ENCODE measurements at places on chromosomes 11 and 22.

GRCh38 chr11:125407046-125407445, 89.0 kb downstream of the FEZ1 start:
- no peak for DNase-seq

GRCh38 chr22:49362211-49362839, 465.3 kb downstream of the BRD1 start:
- no peak for DNase-seq

DNA sequence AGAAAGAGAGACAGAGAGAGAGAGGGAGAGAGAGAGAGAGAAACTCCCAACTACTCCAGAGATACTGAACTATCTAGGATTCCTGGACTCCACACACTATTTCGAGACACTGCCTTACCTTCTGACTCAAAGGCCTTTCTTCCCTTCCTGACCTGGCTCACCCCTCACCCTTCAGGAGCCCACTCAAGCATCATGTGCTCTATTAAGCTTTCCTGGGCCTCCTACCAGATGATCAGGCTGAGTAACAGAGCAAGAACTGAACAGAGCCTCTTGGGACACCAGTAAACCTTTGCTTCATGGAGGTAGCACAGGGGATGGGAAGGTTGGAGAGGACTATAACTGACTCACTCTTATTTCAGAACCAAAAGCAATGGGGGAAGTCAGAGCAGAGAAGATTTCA, 31.4 kb downstream of the PLEKHA7 start:
- no peak for DNase-seq

DNA sequence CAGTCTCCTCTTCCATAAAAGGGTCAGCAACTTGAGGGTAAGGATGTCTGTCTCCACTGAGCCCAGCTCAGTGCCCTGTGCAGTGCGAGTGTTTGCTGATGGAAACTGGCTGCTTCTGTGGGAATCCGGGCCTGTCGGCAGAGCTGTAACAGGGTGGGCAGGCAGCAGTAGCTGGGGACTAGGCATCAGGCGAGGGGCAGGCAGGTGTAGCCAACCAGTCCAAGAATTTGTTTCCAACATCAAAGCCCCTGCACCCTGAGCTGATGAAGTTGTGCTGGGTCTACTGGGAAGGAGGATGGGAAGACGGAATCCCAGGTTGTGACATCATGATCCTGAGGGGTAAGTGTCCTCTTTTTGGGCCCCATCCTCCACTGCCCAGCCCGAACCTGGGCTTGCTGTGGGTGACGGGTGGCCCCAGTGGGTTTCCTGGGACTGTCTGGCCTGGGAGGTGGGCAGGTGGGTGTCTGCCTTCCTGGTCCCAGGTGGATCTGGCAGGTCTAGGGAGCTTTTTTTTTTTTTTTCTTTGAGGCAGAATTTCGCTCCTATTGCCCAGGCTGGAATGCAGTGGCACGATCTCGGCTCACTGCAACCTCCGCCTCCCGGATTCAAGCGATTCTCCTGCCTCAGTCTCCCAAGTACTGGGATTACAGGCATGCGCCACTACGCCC, 11.0 kb downstream of the SLC29A2 start:
- no peak for DNase-seq

- peak; percentile 52 for DNase-seq
These were observed 19.1 kb downstream of the IRAG1 start for GRCh38 chr11:10674440-10674855.

DNA sequence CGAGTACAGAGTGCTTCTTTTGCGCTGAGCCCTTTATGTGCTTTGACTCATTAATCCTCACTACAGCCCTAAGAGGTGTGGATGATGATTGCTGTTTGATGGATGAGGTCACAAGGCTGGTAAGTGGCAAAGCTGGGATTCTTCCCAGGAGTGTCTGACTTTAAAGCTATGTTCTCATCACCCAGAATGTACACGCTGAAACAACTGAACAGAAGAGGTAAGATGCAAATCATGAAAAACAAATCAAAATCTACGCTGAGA, 37.7 kb upstream of the CREB3L1 start:
- peak; percentile 75 for DNase-seq

DNA sequence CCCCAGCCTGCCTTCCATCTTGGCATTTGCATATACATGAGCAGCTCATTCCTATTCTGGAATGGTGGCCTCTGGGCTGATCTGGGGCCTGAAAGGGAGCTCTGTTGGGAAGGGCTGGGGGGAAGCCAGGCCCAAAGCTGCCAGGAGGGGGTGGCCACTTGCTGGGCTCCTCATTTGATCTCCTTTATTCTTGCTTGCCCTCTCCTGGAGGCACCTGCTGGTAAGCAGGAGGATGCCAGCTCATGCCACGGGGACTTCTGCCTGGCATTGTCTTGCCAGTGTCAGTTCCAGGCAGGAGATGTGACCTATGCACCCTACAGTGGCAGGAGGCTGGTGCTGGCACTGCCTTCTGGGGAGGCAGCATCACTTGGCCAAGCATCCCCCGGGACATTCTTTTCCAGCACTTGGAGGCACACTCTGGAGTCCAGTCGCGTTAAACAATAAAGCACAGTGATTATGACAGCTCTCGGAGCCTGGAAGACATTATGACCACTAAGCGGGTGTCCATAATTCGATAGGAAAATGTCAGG, 128.3 kb downstream of the NTM start:
- DNase-seq, result no peak

DNA sequence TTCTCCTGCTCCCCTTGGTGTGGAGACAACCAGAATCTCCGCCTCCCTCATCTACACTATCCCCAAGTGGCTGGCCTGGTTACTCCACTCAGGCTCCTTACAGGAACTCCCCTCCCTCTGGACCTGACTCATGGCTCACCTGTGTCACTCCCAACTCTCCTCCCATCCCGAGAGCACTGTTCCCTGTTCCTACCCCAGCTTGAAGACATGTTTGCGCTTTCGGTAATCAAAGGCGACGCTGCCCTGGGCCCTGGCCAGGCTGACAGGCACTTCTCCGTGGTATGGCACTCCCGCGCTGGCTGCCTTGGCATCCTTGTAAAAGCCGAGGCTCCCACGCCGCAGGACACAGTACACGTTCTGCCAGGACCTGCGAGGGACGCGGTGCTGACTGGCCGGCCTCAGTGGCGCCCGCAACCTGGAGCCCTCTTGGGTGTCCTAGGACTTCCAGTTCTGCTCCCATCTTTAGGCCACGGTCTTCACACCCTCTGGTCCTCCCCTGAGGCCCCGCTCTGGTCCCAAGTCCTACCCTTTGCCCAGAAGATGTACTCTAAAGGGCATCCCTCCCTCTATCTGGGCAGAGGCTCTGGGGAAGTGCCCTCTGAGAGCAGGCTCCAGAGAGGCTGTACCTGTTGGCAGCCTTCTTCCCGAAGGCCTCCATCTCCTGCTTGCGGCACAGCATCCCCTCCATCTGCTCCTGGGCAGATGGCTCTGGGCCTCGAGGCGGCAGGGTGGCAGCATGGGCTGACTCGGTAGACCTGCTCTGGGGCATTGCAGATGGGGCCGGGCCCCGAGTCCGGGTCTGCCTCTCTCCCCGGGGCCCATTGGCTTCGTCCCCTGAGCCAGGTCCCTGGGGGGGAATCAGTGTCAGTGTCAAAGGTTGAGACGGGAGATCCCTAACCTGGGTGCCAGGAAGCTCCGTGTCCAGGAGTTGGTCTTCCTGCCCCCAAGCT, 9.4 kb upstream of the RBM4B start:
- no peak for DNase-seq

DNA sequence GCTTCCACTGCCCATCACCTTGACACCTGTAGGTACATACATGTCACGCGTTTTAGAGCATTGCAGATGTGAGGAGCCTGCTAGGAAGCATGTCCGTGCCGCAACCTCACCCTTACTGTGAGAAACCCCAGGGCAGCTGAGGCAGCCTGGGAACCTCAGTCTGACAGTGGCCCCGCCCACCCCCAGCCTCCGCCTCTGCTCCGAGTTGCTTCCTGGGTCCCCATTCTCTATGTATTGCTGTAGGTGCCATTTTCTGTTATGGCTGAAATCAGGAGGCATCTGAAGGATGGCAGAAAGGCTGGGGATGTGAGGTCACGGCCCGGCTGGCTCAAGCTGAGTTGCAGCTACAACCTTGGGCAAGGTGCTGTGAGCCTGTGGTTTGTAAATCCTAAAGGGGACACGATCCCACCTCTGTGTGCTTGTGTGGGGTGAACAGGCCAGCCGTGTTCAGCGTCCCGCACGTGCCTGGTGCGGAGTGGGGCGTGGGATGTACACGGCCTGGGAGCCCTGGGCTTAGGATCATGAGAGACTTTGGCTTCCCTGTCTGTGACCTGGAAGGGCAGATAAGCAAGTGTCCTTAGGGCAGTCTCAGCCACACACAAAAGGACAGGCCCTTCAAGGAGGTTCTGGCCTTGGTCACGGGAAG, 102.7 kb downstream of the PHF21B start:
- no peak for DNase-seq

DNA sequence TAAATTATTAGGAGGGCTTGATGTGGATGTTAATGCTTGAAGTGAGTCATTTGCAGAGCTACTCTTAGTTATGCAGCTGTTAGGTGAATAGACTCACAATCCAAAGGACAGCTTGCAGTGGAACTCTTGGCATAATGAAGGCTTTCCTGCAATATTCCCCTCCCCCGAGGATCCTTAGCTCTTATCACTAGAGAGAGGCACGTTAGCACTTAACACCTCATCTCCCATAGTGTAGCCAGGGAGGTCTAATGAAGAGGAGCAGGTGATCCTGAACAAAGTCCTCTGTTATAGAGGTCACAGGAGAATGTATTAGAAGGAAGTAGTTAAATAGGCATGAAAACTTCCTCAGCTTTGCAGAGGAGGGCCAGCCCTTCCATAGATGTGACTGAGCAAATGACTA, 919.2 kb upstream of the FAT3 start:
- no peak for DNase-seq

All from EH (cell line).